ENCODE measurements at places on chromosomes 1 and 21. TPM values are rescaled to one million over a fixed set of nuclear protein-coding genes. Genes with fewer than 3 reads are reported as not detected.

DNA sequence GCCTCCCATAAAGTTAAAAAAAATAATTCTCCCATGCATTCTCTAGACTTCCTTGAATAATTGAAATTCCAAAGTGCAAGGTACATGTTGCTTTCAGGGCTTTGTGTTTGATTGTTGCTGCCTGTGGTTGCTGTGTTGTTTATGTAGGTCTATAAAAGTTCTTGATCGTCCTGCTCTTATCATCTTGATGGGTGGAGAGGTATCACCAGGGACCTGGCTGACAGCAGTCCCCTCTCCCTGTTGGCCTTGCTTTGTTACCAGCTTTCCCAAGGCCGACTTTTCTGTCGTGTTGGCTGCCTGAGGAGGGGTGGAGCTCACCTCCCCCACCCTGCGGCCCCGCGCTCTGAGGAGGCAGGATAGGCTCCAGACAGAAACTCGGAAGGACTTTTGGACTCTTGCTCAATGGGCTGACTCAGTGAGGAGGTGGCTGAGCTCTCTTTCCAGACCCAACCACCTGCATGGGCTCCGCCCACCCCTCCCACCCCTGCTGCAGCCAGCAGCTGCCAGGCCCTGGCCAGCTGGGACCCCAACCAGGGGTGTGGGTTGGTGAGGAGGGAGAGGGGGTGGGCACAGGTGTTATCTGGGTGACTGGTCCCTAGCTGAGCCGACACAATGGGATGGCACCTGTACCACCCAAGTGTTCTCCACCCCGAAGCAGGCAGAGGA lies 2.0 kb downstream of the INAVA start:
- peaks cover 26% of the 10 kb centered on the region for H3K27me3 ChIP-seq
- peaks cover 6% of the 10 kb centered on the region for H3K4me1 ChIP-seq
- no peak overlapping the region for H3K27ac ChIP-seq
- DNase-seq: no peak
- no peaks in the 10 kb centered on the region for H3K36me3 ChIP-seq

- no peaks in the 10 kb centered on the region for H3K4me1 ChIP-seq
- H3K36me3 ChIP-seq: peaks cover 2% of the 10 kb centered on the region
- peaks cover 22% of the 10 kb centered on the region for H3K27me3 ChIP-seq
- no peak overlapping the region for H3K27ac ChIP-seq
- DNase-seq: no peak
These were observed 52.2 kb upstream of the GRHL3 start for GRCh38 chr1:24266998-24267397.

- DNase-seq: no peak
- H3K27me3 ChIP-seq: no peaks in the 10 kb centered on the region
- peaks cover 3% of the 10 kb centered on the region for H3K36me3 ChIP-seq
- H3K27ac ChIP-seq: no peak overlapping the region
- no peak overlapping the region for H3K4me3 ChIP-seq
- H3K4me1 ChIP-seq: no peaks in the 10 kb centered on the region
These were observed 128.6 kb upstream of the COL6A1 start for GRCh38 chr21:45852886-45853400.

DNA sequence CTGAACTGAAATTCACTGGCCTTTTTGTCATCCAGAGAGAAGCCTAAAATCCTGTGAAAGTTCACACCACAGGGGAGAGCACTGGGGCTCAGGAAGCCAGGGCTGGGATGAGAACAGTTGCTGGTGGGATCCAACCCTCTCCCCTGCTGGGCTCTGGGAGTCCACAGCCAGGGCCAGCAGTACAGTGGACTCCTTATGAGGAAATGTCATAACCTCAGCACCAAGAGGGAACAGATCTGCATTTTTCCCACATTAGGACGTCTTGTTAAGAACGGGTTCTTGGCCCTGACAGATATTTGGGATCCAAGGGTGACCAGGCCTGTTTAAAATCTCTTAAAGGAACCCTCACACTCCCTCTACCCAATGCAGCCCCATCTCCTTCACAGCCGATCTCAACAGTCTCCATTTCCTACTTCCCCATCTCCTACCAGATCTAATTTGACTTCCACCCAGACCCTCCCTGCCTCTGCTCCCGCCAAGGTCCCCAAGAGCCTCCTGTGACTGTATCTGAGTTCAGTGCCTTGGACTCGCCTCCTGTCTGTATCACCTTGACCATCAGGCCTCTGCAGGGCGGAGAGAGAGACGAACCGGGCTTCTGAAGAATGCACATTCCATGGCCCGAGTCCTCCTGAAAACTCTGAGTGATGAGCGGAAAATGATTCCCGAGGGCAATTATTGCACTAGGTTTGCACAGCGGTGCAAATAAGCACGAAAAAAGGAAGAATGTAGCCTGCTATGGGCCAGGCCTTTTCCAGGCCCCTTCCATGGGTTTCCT lies 159.9 kb downstream of the TRABD2B start:
- H3K27ac ChIP-seq: no peak overlapping the region
- no peaks in the 10 kb centered on the region for H3K4me1 ChIP-seq
- no peaks in the 10 kb centered on the region for H3K36me3 ChIP-seq

DNA sequence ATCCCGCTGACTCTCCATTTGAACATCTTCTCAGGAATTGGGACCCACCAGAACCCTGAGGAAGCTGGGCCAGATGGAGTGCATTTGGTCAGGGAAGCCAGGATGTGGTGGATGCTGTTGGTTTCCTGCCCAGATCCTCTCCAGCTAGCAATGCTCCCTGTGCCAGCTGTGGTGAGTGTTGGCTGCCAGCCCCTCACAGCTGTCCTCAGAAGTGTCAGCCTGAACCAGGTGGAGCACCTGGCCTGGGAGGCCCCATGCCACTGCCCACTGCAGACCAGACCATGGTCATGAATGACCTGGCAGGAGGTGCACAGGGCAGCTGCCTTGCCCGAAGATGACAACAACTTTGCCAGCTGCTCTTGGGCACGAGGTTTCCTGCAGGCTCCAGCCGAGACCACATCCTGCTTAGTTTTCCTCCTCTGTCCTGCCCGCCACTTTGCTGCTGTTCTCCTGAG lies 54.4 kb downstream of the PRSS38 start:
- no peak overlapping the region for H3K4me3 ChIP-seq
- peaks cover 29% of the 10 kb centered on the region for H3K4me1 ChIP-seq
- no peak overlapping the region for H3K27ac ChIP-seq
- H3K27me3 ChIP-seq: no peaks in the 10 kb centered on the region
- H3K36me3 ChIP-seq: no peaks in the 10 kb centered on the region

DNA sequence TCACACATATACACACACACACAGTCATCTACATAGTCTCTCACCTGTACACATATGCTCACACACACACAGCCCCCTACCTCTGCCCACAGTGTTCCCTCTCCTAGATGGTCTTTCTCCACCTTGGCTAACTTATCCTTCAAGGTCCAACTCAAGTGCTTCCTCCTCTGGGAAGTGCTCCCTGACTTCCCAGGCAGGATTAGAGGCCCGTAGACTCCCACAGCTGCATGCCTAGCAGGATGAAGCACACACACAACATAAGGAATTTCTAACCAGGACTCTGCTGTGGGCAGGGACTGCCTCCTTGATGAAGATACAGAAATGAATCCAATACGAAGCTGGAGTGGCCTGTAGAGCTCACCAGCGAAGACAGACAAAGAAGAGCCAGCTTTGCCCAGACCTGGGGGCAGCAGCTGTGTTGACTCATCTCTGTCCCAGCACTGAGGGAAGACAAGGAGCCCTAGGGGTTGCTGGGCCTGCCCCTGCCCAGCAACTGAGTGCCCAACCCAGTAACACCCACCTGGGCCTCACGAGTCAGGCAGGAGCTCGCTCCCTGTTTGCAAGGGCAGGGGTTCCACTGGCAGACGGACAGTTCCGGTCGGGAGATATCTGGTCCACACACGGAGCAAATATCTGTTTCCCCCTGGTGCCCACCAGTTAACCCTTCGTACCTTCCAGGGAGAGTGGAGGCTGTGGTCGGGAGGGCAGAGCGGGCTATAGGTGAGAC lies 100.8 kb downstream of the DMRTB1 start:
- H3K36me3 ChIP-seq: no peaks in the 10 kb centered on the region
- no peak overlapping the region for H3K4me3 ChIP-seq
- H3K27me3 ChIP-seq: peaks cover 2% of the 10 kb centered on the region
- peak; percentile 2 for DNase-seq
- H3K4me1 ChIP-seq: peaks cover 14% of the 10 kb centered on the region

CCNL2 gene
- total RNA-seq: 97.7 TPM

OR2M3 gene
- total RNA-seq: not detected

TRABD2B gene
- not detected for total RNA-seq

MROH9 gene
- total RNA-seq: not detected
